ENCODE measurements at places on chromosomes 4 and X.

GRCh38 chr4:148998719-148999118 lies 556.5 kb upstream of the NR3C2 start:
- DNase-seq = no peak

DNA sequence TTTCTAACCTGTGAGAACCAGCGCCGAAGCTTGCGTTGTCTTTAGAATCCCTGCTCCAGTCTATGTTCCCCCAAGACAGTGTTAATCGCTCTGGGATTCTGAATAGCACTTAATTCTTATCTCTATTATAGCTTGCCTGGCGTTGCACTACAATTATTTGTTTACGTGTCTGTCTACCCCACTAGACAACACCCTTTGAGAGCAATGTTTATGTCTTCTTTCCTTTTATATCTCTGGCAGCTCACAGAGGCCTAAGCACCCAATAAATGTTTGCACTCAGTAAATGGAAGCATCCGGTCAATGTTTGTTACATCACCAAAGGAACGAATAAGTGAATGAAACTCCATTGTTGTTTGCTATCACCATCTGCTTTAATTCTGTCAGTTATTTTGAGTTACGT lies 4.8 kb upstream of the NHS start:
- DNase-seq = no peak

DNA sequence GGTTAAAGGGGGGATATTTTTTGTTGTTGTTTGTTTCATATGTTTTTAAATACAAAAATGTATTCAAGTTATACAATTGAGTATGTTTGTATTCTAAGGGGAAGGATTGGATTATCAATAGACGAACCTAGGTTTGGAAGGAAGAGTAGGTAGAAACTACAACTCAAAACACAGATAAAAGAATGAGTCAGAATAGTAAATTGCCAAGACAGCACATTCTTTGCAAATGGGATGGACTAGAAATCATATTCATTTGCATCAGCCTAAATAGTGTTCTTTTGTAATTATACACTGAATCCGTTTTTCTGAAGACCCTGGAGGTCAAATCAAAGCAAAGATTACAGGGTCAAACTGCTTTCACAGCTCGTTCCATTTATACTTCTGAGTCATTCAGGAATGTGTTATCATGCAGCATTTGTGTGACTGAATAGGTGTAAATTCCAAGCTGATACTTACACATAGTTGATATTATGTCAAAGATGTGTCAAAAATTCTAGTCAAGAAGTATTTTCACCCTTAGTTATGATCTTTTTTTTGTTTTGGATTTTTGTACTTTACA lies 273.3 kb upstream of the FAT4 start:
- DNase-seq = no peak

DNA sequence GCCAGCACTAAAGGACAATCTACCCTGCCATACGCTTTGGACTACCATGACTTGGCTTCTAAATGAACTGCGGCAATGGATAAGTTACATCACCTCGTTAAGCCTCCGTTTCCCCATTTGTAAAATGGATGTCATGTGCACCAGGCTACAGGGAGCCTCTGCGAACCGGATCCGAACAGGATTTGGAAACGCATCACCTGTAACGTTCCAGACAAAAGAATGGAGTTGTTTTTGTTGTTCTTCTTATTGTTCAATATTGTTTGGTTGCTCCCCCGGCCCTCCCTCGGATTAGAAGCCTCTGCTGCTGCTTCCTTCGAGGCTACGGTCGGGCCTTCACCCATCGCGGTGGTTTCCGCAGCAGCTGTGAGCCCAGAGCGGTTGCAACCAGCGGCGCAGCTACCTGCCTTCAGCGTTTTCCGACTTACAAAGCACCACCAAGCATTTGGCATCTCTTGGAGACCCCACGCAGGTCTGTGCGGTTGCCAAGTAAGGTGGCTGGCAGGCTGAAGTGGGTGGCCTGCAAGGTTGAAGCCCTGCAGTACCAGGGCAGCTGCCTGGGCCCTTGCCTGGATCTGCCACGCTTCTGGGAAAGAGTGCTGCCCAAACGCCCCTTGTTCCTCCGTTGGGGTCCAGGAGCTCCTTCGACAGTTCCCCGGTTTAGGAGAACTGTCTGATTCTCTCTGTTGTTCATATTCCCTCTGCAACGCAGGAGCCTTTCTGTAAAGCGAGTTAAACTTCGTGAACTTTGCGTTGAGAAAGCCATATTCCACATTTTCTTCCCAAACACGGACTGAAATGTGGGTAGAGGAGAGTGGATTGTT lies 7.1 kb downstream of the NKX3-2 start:
- DNase-seq = no peak

DNA sequence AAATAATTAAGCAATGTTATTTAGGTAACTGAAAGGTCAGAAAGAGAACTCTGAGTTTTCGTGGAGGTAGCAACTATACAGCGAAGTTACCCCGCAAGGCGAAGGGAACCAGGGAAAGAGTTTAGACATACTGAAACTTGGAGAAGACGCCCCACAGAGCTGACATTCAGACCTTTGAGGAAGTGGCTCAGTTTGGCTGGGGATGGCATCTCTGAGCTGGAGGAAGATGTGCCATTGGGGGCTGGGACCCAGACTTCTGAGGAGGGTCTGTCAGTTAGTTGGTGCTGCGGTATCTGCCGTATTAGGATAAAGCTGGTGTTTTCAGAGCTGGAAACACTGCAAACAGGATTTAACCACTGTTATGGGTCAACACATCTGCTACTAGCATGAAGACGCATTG lies 156.6 kb downstream of the ANKRD50 start:
- DNase-seq = no peak

- DNase-seq = no peak
Observed at GRCh38 chr4:98722000-98722399, 63.6 kb upstream of the TSPAN5 start.

DNA sequence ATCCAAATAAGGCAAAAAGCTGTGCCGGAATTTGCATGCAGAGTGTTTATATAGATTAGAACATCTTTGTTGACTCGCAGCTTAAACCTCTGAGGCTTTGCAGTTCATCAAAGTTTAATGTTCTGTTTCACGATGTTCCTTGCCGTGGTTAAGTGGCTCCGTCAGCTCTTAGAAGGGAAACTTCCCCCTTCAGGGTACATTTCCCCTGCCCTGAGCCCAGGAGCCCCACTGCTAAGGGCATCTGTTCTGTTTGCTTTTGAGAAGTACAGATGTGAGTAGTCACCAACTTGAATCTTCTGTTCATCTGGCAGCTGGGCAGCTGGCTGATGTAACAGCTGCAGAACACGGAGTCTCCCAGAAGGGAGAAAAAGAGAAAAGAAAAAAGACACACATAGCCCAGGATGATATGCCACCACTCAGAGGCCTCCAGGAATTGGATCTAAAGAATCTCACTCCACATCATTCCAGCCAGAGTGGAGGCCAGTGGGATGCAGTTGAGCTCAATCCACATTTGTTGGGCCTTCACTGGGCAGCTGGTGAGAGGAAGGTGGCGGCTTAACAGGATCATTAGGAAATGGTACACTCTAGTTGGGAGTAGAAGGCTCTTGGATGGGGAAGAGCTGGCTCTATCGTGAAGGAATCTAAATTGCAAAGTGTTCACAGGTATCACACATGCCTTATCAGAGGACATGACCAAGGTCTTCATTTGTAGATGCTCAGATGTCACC lies 178.7 kb upstream of the RBPJ start:
- no peak for DNase-seq

DNA sequence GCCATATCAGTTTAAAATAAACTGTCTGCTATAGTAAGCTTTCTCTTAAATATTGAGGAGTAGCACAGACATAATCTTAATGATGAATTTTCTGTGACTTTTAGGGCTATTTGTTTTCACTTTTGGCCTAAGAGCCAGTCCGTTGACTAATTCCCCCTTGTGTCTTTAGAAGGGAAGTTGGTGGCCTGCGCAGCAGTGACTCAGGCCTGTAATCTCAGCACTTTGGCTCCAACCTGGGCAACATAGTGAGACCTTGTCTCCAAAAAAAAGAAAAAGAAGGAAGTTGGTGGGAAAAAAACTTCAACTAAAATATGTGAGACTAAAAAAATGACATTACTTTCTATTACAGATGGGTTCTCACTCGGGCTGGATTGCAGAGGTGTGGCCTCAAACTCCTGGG lies 3.4 kb downstream of the NCAPG start:
- DNase-seq = no peak

- no peak for DNase-seq
Observed at GRCh38 chr4:40314951-40315350, 20.2 kb upstream of the CHRNA9 start.

GRCh38 chrX:135384161-135384836 lies 37.4 kb upstream of the SMIM10L2A start:
- no peak for DNase-seq

DNA sequence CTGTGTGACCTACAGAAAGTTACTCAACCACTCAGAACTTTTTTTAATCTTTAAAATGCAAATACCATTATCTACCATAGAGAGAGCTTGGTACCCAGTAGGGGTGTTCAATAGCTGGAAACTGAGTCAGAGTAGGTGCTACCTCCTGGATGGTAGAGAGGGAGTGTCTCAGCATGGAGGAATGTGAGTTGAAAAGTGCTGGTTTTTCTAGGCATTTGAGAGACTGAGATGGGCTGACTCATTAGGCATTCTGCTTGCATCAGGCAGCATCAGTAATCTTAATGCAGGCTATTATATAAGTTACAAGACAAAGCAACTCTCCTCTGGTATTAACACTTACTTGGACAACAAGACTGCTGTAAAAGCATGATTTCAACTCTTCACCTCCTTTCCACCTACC lies 70.9 kb upstream of the ARHGEF9 start:
- no peak for DNase-seq

GRCh38 chr4:52983563-52984303 lies 121.6 kb downstream of the RASL11B start:
- DNase-seq = no peak

GRCh38 chr4:1096841-1097240 lies 16.5 kb downstream of the RNF212 start:
- DNase-seq = no peak

GRCh38 chrX:112849016-112849415 lies 8.4 kb upstream of the AMOT start:
- DNase-seq = no peak

DNA sequence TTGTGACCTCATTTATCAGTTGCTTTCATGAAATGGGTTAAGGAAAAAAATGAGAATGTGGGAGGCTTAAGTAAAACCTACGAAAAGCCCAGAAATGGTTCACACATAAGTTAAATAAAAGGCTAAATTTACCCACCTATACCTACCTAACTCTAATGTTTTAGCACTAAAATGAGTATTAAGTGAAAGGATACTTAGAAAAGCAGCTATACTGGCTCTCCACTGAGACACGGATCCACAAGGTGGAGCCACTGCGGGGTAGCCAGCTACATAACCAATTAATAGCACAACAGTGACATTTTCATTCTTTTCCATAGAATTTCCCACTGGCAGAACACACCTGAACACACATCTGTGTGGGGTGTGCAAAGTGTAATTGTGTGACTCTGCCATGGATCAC lies 101.9 kb downstream of the MAML3 start:
- DNase-seq = no peak

DNA sequence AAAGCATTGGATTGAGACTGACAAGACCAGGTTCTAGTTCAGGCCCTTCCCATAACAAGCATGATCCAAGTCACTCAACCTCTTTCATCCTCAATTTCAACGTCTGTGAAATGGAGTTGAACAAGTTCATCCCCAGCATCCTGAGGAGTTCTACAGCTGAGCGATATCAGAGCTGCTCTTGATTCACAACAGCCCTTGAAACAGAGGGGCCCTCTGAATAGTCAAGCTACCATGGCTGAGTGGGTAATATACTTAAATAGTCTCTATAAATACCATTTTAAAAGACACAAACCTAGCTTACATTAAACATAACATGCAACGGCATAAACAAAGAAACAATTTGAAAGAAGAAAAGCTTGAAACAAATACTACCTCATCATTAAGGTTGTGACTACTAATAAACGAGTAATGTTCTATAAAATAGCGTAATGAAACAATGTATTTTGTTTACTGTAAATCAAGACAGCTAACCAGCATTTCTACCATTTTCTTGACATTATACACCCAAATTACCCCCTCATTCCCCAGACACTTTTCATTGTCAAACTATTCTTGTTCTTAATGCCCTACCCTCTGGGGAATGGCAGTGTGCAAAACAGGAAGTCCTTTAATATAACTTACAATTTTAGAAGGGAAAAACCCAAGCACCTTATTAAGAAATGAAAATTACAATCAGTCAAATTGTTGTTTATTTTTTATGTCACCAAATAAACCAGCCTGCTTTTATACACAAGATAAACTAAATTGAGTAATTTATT lies 202.3 kb downstream of the PARM1 start:
- DNase-seq = no peak

GRCh38 chr4:169661761-169662160 lies 41.4 kb downstream of the CLCN3 start:
- no peak for DNase-seq

- no peak for DNase-seq
Observed at GRCh38 chr4:134078230-134078914, 123.2 kb downstream of the PABPC4L start.

DNA sequence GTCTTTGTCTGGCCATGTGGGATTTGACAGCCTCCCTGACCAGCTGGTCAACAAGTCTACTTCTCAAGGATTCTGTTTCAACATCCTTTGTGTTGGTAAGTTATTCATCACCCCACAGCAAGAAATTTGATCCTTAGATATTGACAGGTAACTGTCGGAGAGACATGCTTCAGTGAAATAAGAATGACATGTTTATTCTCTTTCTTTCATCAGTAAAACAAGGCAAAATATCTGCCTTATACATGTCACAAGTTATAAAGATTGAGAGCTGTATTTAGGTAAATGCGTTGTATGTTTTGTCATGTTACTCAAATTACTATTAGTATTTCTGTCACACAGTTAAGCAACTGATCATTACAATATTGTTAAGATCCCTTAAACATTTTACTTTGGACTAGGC lies 46.9 kb downstream of the SEPTIN11 start:
- DNase-seq = no peak

- no peak for DNase-seq
Observed at GRCh38 chr4:173797296-173797695, 267.3 kb upstream of the HAND2 start.

- DNase-seq = no peak
Observed at GRCh38 chr4:179626687-179627086, 2184.4 kb upstream of the AGA start.

DNA sequence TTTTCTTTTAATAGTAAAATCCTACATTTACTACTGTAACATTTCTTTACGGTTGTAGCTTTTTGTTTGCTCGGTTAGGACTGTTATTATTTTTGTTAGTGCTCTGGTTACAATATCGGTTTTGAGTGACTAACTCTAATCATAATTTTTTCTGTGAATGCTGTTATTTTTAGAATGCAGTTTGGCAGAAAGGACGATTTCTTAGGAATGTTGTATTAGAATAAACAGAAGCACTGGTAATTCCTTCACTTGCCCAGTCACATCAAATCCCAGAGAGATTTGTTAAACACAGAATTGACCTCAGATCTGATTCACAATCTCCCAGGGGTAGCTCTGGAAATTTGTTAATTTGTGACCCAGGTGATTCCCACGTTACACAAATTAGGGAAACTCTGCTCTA lies 21.7 kb downstream of the DDIT4L start:
- no peak for DNase-seq

DNA sequence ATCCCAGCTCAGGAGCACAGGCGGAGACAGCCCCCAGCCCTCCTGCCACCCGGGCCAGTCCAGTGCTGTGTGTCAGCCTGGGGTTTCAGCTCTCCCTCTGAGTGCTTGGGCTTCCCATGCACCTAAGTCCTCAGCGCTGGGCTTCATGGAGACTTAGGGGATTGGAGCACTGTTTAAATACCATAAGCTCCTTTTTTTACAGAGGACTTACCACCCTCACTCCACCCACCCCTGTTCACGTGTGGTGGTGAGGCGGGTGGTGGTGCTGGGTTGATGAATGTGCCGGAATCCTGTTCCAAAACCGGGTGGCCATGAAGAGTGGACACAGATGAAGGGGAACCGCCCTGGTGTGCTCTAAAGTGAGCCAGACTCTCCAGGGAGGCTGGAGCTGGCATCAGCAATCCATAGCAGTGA lies 66.9 kb downstream of the PSAPL1 start:
- no peak for DNase-seq
